ENCODE measurements at places on chromosomes 7 and 10.

- no peak for DNase-seq
Measured at GRCh38 chr10:14556285-14556956, 218.3 kb downstream of the FAM107B start.

DNA sequence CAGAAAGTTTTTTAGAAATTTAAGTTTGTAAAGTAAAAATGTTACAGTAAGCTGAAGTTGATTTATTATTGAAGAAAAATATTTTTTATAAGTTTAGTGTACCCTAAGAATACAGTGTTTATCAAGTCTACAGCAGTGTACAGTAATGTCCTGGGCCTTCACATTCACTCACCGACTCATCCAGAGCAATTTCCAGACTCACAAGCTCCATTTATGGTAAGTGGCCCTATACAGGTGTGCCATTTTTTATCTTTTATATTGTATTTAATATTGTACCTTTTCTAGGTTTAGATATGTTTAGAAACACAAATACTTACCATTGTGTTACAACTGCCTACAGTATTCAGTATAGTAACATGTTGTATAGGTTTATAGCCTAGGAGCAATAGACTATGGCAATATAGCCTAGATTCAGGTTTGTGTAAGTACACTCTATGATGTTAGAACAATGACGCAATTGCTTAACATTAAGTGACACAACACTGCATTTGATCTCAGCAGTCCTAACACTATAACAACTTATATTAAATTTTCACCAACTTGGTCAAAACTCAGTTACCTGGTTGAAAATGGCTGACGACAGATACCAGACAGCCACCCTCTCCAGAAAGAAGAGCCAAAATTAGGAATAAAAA lies 45.7 kb downstream of the HIBADH start:
- DNase-seq, result no peak

DNA sequence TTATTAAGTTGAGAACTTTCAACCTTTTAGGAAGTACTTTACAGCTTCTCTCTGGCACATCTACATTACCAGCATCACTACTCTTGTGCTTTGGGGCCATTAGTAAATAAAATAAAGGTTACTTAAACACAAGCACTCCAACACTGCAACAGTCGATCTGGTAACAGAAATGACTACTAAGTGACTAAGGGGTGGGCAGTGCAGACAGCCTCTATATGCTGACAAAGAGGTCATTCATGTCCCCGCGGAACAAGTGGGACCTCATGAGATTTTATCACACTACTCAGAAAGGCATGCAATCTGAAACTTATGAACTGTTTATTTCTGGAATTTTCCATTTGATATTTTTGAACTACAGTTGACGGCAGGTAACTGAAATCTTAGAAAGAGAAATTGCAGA lies 111.3 kb upstream of the DNAJB12 start:
- no peak for DNase-seq

- DNase-seq, result no peak
Measured at GRCh38 chr7:144649120-144649519, 186.7 kb downstream of the TPK1 start.

All from stimulated activated CD4-positive, alpha-beta T cell treated with anti-CD3 and anti-CD28 coated beads, Interleukin-12 subunit alpha, Interleukin-12 subunit beta, amount 100 ng/mL, for 4 hours (primary cell).